Astrocyte (in vitro differentiated cells and primary cell): ENCODE measurements at places on chromosomes 6 and 20. TPM values are rescaled to one million over a fixed set of nuclear protein-coding genes. Genes with fewer than 3 reads are reported as not detected.

GRCh38 chr6:31087494-31088089 lies 24.8 kb downstream of the C6orf15 start:
- peak; percentile 64 for DNase-seq

DNA sequence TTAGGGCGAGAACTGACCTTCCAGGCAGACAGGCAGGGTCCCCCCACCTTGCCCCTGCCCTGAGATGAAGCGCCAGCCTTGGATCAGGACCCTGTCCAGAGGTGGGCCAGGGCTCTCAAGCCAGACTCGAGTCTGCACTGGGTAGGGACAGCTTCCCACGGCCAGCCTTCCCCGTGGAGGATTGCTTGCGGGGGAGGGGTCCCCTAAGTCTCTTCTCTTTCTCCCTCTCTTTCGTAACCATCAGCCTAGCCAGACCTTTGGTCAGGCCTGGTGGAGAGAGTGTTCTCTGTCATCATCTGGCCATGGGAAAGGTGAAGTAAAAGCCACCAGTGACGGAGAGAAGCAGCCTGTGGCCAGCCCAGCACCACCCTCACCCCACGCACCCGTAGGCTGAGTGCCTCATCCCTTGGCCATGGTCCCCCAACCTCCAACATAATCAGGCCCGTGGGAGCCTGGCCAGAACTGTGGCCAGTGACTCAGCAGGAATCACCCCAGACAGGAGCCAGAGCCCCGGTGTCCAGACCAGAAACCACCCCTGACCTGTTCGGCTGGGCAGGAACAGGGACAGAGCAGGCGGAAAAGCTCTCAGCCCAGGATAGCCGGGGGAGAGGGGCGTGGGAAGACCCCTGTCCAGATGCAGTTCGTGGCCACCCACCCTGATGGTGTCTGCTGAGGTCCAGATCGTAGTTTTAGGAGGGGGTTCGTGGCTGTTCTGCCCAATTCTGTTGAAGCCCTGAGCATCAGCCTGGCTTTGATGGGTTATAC lies 47.1 kb downstream of the SNAI1 start:
- DNase-seq, result peak; percentile 97

GRCh38 chr20:25859649-25860530 lies 163.2 kb upstream of the ZNF337 start:
- DNase-seq, result no peak

DNA sequence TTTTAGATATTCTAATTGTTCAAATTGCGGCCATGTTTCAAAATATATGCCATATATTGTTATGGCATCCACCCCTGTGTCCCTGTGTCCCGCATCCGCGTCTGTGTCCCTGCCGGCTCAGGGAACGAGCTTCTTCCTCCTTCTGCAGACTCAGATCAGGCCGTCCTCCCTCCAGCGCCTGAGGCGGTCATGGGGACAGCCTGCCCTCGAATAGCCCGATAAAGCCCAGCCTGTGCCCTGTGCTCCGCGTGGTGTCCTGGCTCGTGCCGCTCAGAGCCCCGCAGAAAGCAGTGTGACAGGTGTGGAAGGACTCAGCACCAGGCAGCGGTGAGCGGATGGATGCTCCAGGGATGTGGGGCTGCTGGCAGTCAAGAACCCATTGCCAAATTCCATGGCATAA lies 663.4 kb upstream of the DEFB115 start:
- no peak for DNase-seq

- DNase-seq, result no peak
Observed at GRCh38 chr6:71499667-71500066, 211.1 kb downstream of the OGFRL1 start.

DNA sequence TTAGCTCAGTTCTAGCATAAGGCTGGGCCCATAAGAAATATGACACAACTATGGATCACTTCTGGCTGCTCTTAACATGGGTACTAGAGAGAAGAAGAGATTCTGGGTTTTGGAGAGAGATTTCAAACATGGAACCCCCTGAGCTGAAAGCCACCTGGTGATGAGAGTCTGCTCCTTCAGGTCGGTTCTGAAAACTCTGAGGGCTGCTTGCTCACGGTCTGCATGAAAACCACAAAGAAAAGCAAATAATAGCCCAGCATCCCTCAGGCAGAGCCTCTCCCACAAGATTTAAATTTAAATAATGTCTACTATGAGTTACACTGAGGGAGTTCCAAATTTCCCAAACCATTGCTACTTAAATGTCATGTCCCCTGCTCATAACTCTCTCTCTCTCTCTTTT lies 301.5 kb downstream of the BMP7 start:
- no peak for DNase-seq

DNA sequence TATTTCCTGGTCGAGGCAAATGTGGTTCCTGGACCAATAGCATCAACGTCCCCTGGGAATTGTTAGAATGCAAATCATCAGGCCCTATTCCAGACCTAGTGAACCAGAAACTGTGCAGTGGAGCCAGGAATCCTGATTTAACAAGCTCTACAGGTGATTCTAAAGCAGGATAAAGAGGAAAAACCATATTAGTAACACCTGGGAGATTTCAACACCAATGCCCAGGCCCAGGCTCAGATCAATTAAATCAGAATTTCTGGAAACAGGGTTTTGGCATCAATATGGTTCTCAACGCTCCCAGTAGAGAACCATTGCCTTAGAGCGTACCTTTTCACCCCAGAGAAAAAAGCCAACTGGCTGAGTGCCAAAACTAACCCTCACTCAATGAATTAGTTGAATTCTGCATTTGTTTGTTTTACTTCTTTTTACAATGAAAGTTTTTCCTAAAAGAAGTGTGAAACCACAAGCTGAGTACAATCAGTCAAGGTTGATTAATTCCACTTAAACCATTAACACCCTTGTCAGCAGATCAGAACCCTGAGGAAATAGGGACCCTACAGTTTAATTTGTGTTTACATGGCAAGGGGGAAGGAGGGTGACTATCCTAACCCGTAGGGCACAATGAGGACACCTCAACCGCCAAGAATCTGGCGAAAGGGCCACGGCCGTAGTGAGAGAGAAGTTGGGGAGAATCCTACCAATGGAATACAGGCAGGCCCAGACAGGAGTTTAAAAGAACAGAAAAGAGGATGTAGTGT lies 34.9 kb upstream of the LOC128125822 start:
- DNase-seq, result no peak

- DNase-seq, result peak; percentile 53
Observed at GRCh38 chr6:136646377-136646776, 96.2 kb upstream of the MAP7 start.

GRCh38 chr6:75183099-75183541 lies 22.7 kb downstream of the COL12A1 start:
- peak; percentile 37 for DNase-seq

GRCh38 chr6:16967470-16967817 lies 134.4 kb upstream of the STMND1 start:
- no peak for DNase-seq

DNA sequence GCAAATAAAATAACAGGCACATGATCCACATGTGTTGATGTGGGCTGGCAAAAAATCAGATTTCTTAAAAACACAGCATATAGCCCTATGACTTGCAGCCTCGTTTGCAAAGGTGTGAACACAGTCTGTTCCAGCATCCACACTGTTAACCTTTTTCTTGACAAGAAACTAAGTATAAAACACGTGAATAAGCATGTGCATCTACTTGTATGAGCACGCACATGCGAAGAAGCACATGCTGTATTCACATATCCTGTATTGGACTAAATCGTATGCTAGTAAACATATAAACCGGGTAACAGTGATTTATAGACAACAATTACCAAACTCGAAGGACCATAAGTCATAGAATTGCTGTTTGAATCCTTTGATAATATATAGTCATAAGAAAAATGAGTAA lies 218.7 kb downstream of the HDGFL1 start:
- no peak for DNase-seq

DNA sequence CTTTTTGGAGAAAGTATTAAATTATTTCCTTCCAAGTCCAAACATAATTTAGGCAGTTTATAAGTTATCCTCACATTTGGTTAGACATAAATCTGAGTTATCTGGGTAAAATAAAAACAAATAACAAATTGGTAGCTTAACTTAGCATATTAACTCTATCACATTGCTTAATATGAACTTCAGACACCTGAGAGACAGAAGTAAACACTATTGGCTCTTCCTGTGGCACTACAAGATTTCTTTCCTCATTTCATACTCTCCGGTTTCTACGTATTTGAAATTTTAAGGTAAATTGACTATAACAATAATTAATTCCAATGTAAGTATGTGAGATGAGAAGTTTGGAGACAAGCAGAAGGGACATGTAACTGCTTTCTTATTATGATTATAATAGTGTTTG lies 106.8 kb downstream of the TRMT11 start:
- no peak for DNase-seq

- DNase-seq, result peak; percentile 55
Observed at GRCh38 chr20:8131598-8132483, at the start of gene PLCB1. PLCB1 (plus strand) TSS chr20:8132266; CDS start chr20:8132652, 386 bp downstream.

DNA sequence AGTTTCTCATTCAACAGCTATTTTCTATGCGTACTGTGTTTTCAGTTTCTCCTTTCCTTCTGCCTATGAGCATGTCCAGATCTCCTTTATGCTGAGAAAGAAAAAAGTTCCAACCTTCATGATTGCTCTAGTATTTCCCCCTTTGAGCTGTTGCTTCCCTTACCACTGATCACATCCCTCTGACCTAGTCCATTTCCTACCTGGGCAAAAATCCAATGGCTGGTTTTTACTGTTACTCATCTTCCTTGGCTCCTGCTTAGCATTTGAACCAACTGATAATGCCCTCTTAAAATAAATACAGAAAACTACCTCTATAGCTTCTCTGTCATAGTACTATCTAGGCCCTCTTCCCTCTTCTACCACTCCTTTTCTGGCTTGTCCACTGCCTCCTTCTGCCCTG lies 6.0 kb downstream of the RFX6 start:
- DNase-seq, result no peak

- DNase-seq, result peak; percentile 73
Observed at GRCh38 chr6:3258720-3259490, at the start of gene PSMG4. PSMG4 (plus strand) TSS chr6:3258947; CDS start chr6:3259023, 76 bp downstream.

- peak; percentile 22 for DNase-seq
Observed at GRCh38 chr20:43658069-43658722, 8.7 kb upstream of the MYBL2 start.

DNA sequence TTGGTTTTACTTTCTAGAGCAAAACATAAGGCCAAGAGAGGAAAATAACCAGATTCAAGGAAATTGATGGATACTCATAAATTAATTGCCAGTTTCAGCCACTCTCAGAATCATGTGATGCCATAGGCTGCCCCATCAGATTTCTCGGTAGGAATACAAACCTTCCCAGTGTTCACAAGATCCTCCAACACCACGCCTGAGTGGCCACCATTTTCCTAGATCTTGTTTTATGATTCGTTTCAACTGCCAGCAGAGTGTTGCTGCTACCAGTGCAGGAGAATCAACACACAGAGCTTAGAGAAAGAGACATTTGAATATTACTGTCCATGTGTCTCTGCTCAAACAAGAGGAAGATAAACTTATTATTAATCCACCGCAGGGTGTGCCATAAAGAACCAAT lies 434.2 kb upstream of the CDH4 start:
- DNase-seq, result no peak

- DNase-seq, result peak; percentile 18
Observed at GRCh38 chr6:82178077-82178758, 69.3 kb downstream of the IBTK start.

DNA sequence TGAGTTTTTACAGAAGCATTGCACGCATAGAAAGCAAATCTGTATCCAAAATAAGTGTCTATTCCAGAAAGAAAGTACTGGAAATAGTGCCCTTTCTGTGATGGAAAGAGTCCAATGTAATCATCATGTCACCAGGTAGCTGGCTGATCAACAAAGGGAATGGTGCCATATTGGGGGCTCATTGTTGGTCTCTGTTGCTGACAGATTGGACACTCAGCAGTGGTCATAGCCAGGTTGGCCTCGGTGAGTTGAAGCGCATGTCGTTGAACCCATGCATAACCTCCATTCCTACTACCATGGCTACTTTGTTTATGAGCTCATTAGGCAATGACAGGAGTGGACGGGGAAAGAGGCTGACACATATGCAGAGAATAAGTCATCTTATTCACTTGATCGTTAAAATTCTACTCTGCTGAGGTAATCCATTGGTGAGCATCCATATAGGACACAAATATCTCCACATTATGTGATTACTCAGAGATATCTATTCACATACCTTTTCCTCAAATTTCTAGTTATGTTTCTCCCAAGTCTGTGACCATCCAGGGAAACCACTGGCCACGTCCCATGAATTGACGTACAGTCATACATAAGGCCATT lies 560.5 kb downstream of the HAO1 start:
- DNase-seq, result peak; percentile 55

- DNase-seq, result no peak
Observed at GRCh38 chr6:56002336-56002735, 126.9 kb upstream of the BMP5 start.

GRCh38 chr20:8151372-8151771 lies 19.3 kb downstream of the PLCB1 start:
- DNase-seq, result peak; percentile 75

GRCh38 chr20:38245753-38246152 lies 14.8 kb downstream of the KIAA1755 start:
- no peak for DNase-seq

- DNase-seq, result no peak
Observed at GRCh38 chr6:144477856-144478255, 192.7 kb downstream of the UTRN start.

DNA sequence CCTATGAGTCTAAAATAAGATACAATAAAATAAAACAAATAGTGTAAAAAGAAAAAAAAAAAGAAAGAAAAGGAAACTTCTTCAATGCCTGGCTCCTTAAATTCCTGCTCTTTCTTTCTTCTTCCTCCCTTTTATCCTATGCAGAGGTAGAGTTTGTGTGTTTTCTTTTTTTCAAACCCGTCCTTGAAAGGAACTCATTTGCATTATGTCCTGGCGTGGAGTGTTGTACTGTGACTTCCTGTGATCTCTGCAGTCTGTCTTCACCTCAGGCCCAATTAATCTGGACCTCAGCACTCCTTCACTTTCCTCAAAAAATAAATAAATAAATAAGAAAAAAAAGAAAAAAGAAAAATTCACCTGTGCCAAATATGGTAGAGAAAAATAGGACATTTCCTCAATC lies 541.9 kb upstream of the SPTLC3 start:
- DNase-seq, result no peak

DNA sequence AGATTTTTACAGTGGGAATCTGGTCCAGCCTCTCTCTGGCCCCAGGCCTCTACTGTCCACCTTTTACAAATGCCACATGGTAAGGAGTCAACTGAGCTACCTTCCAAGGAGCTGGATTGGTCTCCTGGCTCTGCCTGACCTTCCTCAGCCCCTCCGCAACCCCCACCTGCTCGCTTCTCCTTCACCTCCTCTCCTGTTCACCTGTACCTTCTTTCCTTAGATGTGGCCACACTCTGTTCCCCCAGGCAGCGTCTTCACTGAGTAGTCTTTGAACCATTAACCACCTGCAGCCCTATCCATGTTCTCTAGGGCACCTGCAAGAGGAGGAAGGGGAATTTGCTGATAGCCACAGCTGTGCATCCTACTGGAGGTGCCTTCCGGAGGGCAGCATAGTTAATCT lies 55.3 kb upstream of the DDR1 start:
- no peak for DNase-seq

- no peak for DNase-seq
Observed at GRCh38 chr20:3510110-3510509, 39.3 kb downstream of the ATRN start.

- DNase-seq, result no peak
Observed at GRCh38 chr6:112150363-112150762, 63.0 kb downstream of the FAM229B start.

Gene LRRC1
- total RNA-seq, result 11.8 and 14.3 TPM in 2 replicates

Gene NRN1
- 0.82 and 1.0 TPM in 2 replicates for total RNA-seq

Gene C4B
- total RNA-seq, result 3.2 and 3.7 TPM in 2 replicates

Gene COL9A3
- total RNA-seq, result 43.0 and 54.3 TPM in 2 replicates

Gene BPIFA3
- not detected in 2 replicates for total RNA-seq

Gene BNIP5
- not detected in 2 replicates for total RNA-seq

Gene BPIFB2
- total RNA-seq, result not detected in 2 replicates

Gene C6orf132
- total RNA-seq, result 3.3 and 5.3 TPM in 2 replicates

Gene SALL4
- 15.0 and 21.7 TPM in 2 replicates for total RNA-seq

Gene TCP11
- not detected in 2 replicates for total RNA-seq

Gene MARCKS
- 240 and 261 TPM in 2 replicates for total RNA-seq

Gene FAM217A
- not detected in 2 replicates for total RNA-seq

Gene REM1
- total RNA-seq, result not detected in 2 replicates
